Stimulated activated CD4-positive, alpha-beta T cell treated with anti-CD3 and anti-CD28 coated beads, Interleukin-2, amount 100 ng/mL, for 48 hours (primary cell): ENCODE measurements at places on chromosomes 3 and 15.

GRCh38 chr15:88674661-88675060 lies 35.8 kb downstream of the ISG20 start:
- no peak for DNase-seq

- DNase-seq: no peak
Measured at GRCh38 chr3:19888428-19889152, 45.4 kb downstream of the EFHB start.

DNA sequence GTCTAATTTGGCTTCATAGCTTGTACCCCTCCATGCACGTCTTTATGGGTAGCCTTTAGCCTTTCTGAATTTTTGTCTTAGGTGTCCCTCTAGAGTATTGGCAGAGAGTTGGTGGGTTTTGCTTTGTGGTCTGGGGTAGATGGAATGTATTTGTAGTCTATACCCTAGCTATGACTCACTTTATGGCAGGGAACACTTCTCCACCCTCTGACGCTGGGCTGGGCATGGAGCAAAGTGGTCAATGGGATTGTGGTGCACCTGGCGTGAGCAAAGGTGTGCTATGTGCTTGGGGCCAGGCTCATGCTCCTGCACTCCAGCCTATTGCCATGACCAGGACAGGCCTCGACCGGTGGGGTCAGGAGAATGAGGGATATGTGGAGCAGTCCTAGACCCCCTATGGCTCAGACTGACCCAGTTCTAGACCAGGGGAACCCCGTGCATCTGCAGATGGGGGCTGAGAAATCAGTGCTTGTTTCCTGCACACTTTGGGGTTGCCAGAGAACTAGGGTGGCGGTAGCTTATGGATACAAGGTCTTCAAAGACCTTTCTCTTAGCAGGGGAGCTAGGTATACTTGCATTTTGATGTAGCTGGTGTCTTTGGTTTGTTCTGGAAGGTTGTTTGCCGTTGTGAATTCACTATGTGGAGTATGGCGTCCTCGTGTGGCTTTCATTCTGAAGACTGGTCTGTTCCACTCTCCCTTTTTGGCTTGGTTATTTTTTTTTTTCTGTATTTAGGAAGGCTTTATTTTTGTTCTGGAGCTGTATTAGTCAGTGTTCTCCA lies 49.4 kb upstream of the RPL32 start:
- DNase-seq: no peak

- DNase-seq: no peak
Measured at GRCh38 chr3:71873093-71873611, 88.2 kb upstream of the PROK2 start.

- DNase-seq: no peak
Measured at GRCh38 chr3:26559227-26559626, 63.3 kb upstream of the LRRC3B start.

DNA sequence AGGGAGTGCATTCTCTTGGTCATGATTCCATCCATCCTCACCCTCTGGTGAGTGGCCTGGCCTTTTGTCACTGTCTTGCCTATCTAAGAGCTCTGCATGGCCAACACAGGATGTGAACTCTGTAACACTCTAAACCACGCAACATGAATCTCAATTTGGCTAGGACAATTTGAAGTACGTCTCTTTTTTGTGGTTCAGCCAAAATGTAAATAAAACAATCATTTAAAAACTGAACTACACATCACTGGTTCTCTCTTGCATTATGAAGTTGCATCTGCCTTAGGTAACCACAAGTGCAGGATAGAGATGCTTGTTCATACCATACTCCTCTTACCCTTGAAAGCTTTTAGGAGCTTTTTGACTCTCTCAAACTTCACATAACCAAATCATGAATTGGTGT lies 27.3 kb downstream of the CCR3 start:
- no peak for DNase-seq

DNA sequence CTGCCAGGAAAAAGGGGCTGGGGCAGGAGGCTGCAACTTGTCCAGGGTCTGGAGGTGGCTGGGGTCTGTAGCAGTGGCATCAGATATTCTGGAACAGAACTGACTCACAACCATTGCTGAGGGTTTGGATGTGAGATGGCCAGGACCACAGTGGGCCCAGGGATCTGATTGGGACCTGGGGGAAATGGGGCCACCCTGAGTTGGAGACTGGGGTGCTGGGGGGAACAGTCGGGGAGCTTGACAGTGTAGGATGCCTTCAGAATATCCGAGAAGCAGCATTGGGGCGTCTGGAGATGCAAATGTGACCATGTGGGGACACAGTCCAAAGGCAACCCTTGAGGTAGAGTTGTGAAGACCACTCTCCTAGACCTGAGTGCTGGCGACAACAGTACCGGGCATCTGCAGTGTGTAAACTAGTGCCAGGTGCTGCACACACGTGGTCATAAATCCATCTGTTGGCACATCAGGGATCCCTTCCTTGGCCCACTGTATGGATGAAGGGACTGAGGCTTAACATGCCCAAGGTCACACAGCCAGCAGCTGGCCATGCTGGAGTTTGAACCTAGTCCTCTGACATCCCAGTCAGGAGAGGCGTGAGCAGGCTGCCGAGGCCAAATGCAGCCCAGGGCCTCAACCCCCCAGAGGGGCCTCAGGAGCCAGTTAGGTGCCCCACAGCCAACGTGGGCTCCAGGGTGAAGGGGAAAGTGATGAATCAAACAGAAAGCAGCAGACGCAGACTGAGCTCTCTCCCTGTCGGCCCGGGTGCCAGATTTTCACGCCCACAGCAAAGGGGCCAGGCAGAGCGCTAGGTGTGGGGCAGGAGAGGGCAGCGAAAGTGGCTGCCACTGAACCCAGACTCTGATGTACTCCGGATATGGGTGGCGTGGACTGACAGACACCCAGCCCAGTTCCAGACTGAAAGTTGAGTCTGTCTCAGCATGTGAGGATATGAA lies 18.8 kb downstream of the HEMK1 start:
- peak; percentile 77 for DNase-seq

DNA sequence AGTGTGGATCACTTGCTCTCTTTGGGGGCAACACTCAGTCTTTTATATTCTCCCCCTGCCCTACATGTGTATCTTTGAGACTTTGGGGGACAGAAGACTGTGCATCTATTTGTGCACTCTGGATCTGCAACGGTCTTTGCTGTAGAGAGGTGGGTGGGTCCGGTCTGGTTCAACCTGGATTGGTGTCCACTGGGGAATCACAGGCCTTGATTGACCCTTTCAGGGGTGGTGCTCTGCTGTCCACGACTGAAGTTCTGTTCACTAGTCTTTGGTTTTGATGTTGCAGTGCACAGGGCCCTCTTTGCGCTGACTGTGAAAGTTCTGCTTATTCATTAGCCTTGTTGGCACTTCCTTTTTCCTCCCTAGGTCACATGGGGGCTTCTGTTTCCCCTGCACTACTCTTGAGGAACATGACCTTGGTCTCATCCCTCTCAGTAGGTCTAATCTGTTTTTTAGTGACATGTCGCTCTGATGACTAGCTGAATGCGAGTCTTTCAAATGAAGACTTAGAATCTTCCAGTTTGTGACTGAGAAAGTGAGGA lies 284.2 kb downstream of the SV2B start:
- no peak for DNase-seq

- no peak for DNase-seq
Measured at GRCh38 chr3:40504636-40505430, 1.0 kb upstream of the ZNF620 start.

GRCh38 chr3:189304465-189305351 lies 132.9 kb downstream of the TPRG1 start:
- DNase-seq: no peak

GRCh38 chr3:78322780-78323179 lies 1282.9 kb downstream of the ROBO2 start:
- no peak for DNase-seq

DNA sequence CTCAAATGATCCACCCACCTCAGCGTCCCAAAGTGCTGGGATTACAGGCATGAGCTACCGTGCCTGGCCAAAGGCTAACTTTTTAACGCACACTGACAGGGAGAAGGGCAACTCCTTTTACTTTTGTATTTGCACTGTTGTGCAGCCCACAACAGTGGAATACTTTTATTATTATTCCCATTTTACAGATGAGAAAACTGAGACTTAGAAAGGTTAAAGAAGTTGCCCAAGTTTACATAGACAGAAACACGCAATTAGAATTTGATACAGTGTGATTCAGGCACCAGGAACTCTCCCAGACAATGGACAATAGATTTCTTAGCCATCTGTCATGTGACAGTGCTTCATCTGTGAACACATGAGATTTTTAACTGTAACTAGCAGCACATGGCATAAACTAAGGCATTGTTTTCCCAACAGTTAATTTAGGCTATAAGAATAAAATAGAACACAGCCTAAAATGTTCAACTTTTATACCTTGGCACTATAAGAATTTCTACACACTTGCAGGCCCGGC lies 18.8 kb downstream of the STAG1 start:
- DNase-seq: no peak

DNA sequence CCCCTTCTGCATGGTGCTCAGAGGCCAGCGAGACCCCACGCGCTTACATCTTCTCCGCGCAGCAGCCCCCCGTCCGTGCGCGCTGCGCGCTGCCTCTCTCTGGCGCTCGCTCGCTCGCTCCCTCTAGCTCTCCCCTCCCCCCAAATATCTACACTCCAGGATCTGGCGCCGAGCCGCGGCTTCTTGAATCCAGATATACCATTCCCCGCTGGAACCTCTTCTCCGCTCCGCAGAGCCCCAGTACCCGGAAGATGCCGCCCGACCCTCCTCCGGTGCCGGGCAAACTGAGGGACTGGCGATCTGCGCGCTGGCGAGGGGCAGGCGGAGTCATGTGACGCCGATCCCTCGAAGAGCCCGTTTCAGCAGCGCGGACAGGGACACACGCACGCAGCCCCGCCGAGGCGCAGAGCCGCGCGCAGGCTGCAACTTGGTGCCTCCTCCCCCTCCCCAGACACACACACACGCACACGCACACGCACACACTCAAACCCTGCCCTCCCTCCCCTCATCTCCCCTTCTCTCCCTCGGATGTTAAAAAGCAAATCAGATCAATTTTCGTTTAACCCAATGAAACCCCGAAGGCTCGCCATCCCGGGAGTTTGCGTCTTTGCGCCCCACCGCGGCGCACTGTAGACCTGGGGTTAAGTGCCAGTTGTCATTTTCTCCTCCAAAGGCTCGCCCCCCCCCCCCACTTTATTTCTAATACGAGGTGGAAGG lies at the start of gene RASGRF1:
RASGRF1 (minus strand) TSS at position 294 of the 717 bp plus-strand sequence; CDS start at position 12, 282 bp downstream.
- no peak for DNase-seq

DNA sequence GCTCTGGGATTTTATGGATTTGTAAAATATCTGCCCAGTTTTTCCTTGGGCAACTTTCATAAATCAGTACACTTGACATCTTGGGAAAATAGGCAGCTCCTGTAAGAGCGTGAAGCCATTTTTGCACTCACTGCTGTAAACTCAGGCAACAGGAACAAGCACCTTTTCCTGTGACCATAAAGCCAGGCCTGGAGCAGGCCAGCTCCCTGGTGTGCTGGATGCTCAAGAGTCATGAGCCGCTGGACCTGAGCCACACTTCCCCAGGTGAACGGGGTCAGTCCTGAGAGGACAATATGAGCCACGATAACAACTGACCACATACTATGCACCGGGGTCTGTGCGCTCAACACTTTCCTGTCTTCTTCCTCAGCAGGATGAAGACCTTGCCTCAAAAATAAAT lies 158.2 kb downstream of the NUP210 start:
- DNase-seq: no peak

- no peak for DNase-seq
Measured at GRCh38 chr3:25448750-25449692, 21.0 kb downstream of the RARB start.

GRCh38 chr15:27336676-27337075 lies 365.7 kb downstream of the GABRG3 start:
- no peak for DNase-seq

DNA sequence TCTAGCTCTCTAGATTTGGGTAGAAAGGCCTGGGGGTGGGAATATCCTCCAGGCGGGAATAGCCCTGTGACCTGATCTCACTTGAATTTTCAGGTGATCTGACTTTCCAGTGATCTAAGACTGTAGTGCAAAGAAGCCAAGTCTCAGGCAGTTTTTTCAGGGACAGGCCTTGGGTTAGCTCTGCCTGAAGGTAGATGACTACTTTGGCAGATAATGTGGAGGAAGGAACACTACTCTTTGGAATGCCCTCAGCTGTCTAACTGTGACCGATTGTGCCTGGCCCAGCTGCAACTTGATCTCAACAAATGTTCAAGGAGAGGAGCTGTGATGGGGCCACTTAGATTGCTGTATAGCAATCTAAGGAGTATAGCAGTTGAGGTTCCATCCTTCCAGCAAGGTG lies 193.7 kb downstream of the TCF12 start:
- no peak for DNase-seq

DNA sequence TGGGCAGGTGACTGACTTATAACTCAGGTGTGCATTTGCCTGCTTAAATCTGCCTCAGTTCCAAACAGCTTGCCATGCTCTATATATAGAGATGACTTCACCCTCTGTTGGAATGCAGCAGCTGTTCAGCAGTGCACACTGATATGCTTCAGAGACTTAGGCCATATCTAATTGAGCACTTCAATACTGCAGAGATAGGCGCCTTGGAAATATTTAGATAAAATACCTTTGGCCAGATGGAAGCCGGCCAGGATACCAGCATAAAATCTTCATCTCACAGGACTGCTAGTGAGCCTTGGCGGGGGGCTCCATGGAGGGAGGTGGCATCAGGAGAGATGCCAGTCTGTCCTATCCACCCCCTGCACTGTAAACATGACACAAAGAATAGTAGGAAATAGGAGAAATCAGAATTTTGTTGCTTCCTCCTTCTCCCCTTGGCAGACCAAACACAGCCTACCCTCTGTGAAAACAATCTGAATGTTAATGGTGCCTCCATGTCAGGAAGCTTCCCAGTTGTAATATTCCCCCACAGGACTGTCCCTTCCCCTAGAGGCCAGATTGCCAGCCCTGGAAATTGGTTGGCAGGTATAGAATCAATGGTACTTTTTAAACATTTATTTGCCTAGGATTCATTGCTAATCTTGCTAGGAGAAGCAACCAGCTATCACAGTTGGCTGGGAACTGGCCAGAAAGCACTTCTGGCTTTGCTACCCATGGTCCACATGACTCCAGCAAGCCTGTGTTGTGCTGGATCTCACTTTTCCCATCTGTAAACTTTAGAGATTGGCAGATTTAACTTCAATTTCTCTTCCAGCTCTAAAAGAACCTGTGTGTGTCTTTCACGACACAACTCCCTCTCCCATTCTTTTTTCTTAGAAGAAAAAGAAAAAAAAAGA lies 215.5 kb upstream of the KCNMB2 start:
- DNase-seq: no peak

DNA sequence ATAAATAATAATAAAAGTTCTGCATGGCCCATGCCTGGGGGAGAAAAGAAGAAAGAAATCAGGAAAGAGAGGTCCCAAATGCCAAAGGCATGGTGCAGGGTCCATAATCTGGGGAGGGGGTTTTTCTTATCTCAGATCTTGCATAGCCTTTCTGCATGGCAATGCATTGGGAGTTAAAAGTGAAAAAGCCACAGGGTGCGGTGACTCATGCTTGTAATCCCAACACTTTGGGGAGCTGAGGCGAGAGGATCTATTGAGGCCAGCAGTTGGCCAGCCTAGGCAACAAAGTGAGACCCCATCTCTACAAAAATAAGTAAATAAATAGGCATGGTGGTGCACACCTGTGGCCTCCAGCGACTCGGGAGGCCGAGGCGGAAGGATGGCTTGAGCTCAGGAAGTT lies 76.8 kb upstream of the GATA2 start:
- DNase-seq: no peak
